Coronary artery (tissue), 2 donors: ENCODE measurements at places on chromosomes 1 and 21.

DNA sequence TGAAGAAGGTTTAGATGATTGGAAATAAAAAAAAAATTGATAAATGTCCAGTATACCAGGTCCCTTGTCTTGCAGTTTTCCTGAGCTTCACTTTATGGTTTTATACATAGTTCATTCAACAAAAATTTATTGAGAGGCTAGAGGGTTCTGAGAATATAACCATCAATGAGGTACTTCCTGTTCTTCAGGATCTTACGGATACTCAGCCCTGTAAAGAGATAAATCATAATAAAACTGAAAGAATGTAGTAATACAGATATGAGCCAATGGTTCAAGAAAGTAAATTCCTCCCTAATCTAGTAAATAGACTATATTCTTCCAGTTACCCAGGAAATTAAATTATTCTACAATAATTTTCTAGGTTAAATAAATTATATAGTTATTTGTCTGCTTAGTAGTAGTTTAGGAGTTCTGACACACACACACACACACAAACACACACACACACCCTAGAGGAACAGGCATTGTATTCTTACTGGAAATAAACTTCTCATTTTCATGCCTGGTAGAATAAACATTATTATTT is 70.4 kb upstream of the HMCN1 start:
- DNase-seq = no peak

GRCh38 chr1:231216498-231216897 is 24.5 kb upstream of the GNPAT start:
- DNase-seq = no peak

- DNase-seq = no peak
These were observed 138.8 kb upstream of the USP24 start for GRCh38 chr1:55353707-55354620.

- DNase-seq = no peak
These were observed 986.6 kb upstream of the ADAMTS5 start for GRCh38 chr21:27953340-27954045.

GRCh38 chr1:246216906-246217305 is 290.2 kb downstream of the SMYD3 start:
- DNase-seq = no peak

DNA sequence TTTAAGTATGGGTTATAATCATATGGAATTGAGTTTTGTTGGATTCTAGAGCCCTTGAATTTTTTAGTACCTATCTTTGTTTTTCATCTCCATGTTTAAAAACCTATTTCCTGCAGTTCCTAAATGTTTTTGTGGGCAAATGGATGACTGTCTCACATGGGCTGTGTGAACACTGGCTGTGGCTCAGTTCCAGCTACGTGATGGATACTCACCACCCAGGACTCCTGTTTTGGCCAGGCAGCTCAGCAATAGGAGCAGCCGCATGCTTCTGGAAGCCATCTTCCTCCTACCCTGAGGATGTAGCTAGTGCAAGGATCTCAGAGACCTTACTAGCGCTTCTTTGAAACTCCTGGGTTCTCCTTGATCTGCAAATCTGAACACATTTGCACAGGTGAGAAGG is 2.8 kb downstream of the REG4 start:
- no peak for DNase-seq

GRCh38 chr21:41593051-41593759 is 85.2 kb upstream of the TMPRSS2 start:
- DNase-seq = no peak

GRCh38 chr1:91712981-91713841 is 172.7 kb downstream of the TGFBR3 start:
- no peak for DNase-seq
